ENCODE measurements at places on chromosomes 6 and 20. TPM values are rescaled to one million over a fixed set of nuclear protein-coding genes. Genes with fewer than 3 reads are reported as not detected.
A peak's percentile ranks its signal among the peaks of the same experiment; 100 is the strongest.

TMEM151B gene
- total RNA-seq: 0.20 TPM

RRAGD gene
- total RNA-seq: 20.2 TPM

DNA sequence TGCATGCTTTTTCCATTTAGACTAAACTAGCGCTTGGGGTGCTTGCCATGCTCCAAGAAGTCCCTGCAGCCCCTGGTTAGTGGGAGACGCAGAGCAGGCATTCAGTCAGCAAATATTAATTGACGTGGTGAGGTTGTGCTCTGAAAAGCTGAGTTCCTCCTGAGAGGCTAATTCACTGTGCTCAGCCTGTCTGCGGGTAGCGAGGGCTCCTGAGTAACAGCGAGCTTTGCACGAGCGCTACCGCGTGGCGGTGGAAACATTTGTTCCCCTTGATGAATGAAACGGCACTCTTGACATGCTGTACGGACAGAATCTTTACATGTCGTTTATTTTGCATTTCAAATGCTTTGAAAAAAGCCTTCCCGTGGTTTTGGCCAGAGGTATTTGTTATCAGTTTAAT lies 170.6 kb upstream of the AGPAT4 start:
- DNase-seq: no peak

DNA sequence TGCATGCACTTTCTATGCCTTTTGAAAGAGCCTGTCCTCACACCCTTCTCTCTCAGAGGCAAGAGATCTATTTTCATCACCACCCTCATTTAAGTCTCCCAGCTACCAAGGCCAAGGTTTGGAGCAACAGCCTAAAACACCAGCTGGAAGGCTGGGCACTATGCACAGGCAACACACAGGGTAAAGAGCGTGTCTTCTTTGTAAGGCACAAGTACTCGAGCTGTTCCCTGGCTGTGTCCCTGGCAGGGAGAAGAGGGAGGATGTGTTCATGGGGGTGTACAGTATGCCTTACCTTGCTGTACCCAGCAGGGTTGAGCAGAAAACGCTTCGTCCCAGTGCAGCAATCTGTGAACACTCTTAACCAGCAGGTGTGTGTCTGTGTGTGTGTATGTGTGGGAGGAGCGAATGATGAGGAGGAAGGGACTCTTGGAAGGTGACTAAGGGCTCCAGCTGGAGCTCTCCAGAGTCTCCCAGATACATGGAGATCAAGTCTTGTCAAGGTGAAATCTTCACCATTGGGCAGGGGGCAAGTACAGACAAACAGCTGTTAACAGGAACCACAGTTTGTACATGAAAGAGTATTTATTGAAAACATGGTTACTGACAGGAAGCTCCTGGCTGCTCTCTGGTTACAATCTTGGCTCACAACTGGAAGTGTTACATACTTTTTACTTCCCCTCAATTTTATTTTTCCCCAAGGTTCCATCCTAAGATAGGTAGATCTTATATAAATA lies 40.8 kb downstream of the ELMO2 start:
- DNase-seq: no peak

- no peak for DNase-seq
Measured at GRCh38 chr6:119340796-119341487, 8.6 kb downstream of the MAN1A1 start.

DNA sequence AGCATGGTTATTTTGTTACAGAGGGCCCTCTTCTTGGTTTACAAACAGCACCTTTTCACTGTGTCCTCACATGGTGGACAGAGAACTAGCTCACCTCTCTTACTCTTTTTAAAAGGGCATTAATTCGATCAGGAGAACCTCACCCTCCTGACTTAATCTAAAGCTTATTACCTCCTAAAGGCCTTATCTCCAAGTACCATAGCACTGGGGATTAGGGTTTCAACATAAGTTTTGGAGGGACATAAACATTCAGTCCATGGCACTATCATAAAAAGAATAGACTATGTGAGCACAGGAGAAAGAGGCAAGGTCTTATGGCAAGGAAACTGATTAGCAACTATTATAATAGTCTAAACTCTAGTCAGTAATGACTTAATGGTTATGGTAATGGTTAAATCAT lies 736.2 kb upstream of the ADGRB3 start:
- DNase-seq: no peak

GRCh38 chr6:156686995-156687788 lies 90.0 kb upstream of the ARID1B start:
- DNase-seq: peak; percentile 76

- DNase-seq: no peak
Measured at GRCh38 chr20:59831916-59832270, 101.5 kb downstream of the SYCP2 start.

DNA sequence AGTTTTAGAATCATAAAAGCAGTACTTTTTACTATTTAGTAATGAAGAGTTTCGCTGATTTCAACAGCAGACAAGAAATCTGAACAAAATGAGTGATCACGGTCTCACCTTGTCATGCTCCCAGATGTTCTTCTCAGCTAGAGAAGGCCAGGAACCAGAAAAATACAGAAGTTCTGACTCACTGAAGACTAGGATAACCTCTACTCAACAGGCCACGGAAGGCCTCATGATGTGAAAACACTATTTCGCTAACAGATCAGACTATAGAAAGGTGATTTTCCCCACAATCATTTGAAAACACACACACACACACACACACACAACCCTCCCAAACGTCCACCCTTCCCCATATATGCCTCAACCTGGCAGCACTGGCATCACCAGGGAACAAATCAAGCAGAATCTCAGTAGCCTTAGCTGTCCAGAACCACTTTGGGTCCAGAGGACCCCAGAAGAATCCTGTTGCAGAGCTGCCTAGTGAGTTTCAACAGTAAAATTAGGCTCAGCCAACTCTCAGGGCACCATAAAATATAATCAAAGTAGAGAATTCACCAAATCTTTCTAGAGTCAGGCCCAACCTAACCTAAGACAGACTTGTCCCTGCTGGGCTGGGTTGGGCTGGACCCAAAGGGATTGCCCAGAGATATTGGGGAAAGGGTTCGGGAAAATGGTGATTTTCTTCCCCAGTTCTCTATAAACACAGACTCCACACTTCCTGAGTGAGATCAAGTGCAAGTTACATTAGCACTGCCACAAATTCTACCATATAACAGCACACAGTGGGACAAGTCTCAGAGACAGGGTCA lies 7.9 kb downstream of the EXOC2 start:
- DNase-seq: no peak

- DNase-seq: no peak
Measured at GRCh38 chr20:46438156-46438750, 31.8 kb upstream of the ELMO2 start.

GRCh38 chr6:97669191-97670031 lies 386.4 kb upstream of the MMS22L start:
- peak; percentile 7 for DNase-seq

SLC17A3 gene
- total RNA-seq: 1.6 TPM

GJA1 gene
- 0.08 TPM for total RNA-seq

DNA sequence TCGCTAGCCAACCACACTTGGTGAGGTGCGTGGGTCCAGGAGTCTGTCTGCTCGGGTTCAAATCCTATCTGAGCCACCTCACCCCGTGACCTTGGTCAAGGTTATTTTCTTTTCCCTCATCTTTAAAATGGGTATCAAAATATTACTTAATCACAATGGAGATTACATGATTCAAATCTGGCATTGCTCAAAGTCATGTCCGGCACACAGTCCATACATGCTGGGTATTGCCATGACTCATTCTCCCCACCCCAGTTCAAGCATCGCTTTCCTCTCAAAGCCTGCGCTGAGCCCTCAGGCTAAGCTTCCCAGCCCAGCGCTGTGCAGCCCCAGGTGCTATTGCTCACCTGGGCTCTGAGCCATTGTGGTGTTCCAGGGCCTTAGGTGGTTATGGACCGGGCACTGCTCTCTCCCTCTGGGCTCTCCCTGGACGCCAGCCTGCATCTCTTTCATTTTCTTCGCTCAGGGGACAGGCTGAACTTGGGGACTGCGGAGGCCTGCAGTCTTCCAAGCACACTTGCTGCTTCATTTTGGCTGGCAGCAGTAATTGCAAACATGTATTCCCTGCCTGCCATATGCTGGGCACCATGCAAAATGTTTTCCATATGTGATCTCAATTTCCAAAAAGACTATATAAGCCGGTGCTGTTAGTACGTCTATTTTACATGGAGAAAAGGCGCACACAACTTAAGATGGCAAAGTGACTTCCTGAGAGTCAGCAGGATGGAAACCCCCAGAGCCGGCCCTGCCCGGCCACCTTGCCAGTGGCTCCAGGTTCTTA lies 27.3 kb downstream of the WRNIP1 start:
- no peak for DNase-seq

DNA sequence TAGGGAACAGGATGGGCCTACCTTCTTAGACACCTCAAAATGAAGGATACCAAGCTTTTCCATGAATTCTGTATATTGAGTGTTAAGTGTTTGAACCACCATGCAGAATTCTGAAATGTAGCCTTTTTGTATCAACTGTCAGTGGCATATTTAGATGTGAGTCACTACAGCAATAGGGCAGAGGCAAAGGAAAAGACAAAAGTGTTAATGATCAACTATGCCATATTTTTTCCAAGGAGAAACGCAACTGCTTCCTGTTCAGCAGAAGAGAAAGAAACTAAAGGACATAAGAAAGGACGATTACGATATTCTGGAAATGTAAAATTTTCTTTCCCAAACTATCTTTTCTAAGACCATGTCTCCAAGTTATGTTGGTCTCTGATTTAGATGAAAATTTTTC lies 104.6 kb upstream of the RSPO3 start:
- no peak for DNase-seq

IRAK1BP1 gene
- 2.3 TPM for total RNA-seq

MUC22 gene
- not detected for total RNA-seq

DNA sequence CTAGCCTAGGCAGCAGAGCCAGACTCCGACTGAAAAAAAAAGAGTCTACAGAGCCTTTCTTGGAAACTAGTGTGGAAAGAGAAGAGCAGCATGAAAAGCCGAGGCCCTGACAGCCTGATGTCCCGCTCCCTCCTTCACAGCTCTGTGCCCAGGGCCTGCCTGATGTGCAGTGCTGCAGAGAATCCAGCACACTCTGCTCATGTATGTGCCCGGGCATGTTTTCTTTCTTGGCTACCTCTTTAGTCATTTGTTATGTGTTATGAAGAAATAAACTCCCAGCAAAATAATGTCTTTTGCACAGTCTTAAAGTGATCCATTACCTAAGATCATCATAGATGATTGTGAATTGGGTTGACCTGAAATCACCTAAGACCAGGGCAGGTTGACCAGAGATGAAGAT lies 78.1 kb upstream of the EZR start:
- DNase-seq: no peak

FOXQ1 gene
- total RNA-seq: not detected

GRCh38 chr6:27672113-27672799 lies 199.4 kb upstream of the ZNF184 start:
- DNase-seq: no peak

CAGE1 gene
- total RNA-seq: not detected

DNA sequence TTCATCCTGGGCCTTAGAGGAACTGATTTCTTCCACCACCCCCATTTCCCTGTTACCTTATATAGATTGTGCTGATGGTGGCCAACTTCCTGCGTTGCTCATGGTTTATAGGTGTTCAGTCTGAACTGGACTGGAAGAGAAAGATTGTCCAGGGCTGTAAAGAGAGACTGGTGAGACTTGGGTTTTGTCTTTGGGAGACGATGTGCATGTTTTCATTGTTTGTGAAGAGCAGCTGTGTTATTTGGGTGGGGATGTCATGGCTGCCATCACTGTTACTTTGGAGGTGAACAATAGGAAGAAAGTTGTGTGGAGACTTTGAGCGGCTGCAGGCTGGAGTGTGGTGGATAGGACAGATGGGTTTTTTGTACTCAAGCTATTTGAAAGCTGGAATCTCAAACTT lies 15.6 kb upstream of the MPC1 start:
- DNase-seq: no peak
